Thyroid gland (tissue), 4 donors: ENCODE measurements at places on chromosomes 6 and 20. TPM values are rescaled to one million over a fixed set of nuclear protein-coding genes. Genes with fewer than 3 reads are reported as not detected.

BTN1A1 gene
- total RNA-seq: not detected

GRCh38 chr20:60116128-60116909 lies 158.1 kb downstream of the CDH26 start:
- H3K4me3 ChIP-seq: no peak overlapping the region
- no peaks in the 10 kb centered on the region for H3K36me3 ChIP-seq
- H3K27ac ChIP-seq: no peak overlapping the region
- DNase-seq: no peak
- H3K27me3 ChIP-seq: no peaks in the 10 kb centered on the region
- H3K4me1 ChIP-seq: no peaks in the 10 kb centered on the region

GRCh38 chr20:1777476-1777820 lies 117.8 kb upstream of the SIRPA start:
- H3K4me1 ChIP-seq: peaks cover 15% of the 10 kb centered on the region
- no peaks in the 10 kb centered on the region for H3K27me3 ChIP-seq
- no peak overlapping the region for H3K27ac ChIP-seq
- DNase-seq: no peak
- no peak overlapping the region for H3K4me3 ChIP-seq

DNA sequence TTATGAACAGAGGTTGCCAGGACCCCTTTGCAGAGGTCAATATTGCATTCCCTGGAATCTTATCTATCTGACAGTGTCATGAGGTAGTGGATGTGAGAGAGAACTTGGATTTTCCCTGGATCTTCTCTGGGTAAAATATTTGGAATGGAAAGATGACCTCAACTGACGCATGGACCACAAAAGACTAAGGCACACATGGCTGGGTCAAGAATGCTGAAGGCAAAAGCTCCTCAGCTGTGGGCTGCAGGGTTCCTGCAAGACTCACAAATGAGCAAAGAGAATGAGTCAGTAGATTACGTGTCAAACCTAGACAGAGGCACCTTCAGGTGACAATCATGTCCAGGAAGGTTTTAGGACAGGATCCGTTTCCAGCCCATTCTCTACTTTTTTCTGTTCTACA lies 484.0 kb downstream of the C6orf118 start:
- no peak overlapping the region for H3K4me3 ChIP-seq
- H3K27ac ChIP-seq: no peak overlapping the region

- no peaks in the 10 kb centered on the region for H3K36me3 ChIP-seq
- no peak overlapping the region for H3K27ac ChIP-seq
- DNase-seq: no peak
- peaks cover 29% of the 10 kb centered on the region for H3K4me1 ChIP-seq
Measured at GRCh38 chr6:38024908-38025307, 205.4 kb downstream of the ZFAND3 start.

GRCh38 chr20:42360621-42361020 lies 742.4 kb upstream of the CHD6 start:
- no peaks in the 10 kb centered on the region for H3K4me1 ChIP-seq
- no peak overlapping the region for H3K4me3 ChIP-seq
- no peaks in the 10 kb centered on the region for H3K36me3 ChIP-seq

- no peak overlapping the region for H3K27ac ChIP-seq
- no peaks in the 10 kb centered on the region for H3K36me3 ChIP-seq
- no peaks in the 10 kb centered on the region for H3K27me3 ChIP-seq
- H3K4me3 ChIP-seq: no peak overlapping the region
- DNase-seq: no peak
- no peaks in the 10 kb centered on the region for H3K4me1 ChIP-seq
Measured at GRCh38 chr6:46175446-46175845, 4.7 kb upstream of the ENPP5 start.
